Natural killer cell treated with Interleukin-12 subunit alpha and Interleukin-12 subunit beta and Interleukin-15 and Interleukin-18, amount 100 ng/mL, for 72 hours (primary cell): ENCODE measurements at places on chromosomes 13 and 19.
A peak's percentile ranks its signal among the peaks of the same experiment; 100 is the strongest.

DNA sequence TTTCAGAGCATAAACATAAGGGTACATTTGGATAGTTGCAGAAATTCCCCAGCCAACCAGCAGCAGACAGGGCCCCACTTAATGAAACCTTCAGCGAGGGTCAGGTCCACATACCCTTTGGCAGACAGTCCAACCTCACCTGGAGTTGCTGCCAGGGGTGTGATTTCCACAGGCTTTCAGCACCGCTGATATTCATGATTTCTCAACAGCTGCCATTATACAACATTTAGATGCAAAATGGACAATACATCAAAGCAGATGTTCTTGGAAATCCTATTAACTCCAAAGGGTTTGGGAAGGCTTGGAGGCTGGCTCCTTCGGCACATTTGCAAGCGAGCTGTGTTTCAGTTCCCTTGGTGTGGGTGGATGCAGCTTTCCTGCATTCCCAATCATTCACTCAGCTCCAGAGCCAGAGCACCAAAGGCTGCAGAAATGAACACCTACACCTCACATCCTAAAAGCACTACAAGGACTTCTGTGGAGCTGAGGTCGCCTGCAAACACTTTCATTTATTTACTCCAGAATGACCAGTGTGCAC lies 147.2 kb upstream of the VSTM2B start:
- DNase-seq, result no peak

DNA sequence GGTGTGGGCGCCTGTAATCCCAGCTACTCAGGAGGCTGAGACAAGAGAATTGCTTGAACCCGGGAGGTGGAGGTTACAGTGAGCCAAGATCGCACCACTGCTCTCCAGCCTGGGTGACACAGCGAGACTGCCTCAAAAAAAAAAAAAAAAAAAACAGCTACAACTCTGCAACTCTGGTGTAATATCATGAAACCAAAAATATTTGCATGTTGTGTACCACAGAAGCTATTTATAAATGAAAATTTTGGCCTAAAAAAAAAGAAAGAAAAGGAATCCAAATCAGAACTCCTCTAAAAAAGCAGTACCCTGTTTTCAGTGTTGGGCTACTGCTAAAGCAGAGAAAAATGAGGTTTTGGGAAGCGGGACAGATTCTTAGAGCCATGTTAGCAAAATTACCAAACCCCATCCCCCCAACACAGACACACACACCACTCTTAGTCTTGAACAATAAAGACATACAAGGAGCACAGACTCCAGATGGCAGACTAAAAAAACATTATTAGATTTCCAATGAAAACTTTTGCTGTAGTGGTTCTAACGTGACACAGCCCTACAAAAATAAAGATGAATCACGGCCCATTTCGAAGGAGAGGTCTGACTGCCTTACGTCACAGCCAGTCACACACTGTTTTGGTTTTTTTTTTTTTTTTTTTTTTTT lies 51.5 kb downstream of the INSR start:
- DNase-seq, result no peak

DNA sequence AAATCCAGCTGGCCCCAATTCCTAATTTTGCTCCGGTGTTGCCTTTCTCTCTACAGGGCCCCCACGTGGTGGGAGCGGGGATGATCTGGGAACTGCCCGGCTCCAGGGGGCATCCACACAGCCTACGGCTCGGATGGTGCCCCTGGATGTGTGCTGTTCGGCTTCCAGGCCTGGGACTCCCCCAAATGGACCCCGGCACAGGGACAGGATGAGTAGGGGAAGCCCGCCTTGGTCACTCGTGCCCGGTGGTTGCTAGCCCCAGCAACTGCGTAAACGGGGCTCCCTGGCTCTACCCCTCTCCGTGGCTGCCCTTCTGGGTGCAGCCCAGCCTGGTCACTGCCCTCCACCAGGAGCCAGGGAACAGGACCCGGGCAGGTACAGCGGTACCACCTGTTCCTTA lies 111.5 kb downstream of the TEX26 start:
- no peak for DNase-seq

- DNase-seq, result no peak
Observed at GRCh38 chr13:71358218-71358617, 508.8 kb downstream of the DACH1 start.

GRCh38 chr19:39428283-39429112 lies 7.3 kb downstream of the RPS16 start:
- no peak for DNase-seq

GRCh38 chr13:46571909-46572595 lies 19.1 kb downstream of the LRCH1 start:
- DNase-seq, result no peak

- DNase-seq, result peak; percentile 68
Observed at GRCh38 chr19:46351241-46352041, 4.6 kb downstream of the PPP5C start.

GRCh38 chr19:40594657-40595091 lies 6.5 kb upstream of the LTBP4 start:
- no peak for DNase-seq

- DNase-seq, result no peak
Observed at GRCh38 chr19:46386151-46386550, 27.2 kb downstream of the CCDC8 start.

- DNase-seq, result no peak
Observed at GRCh38 chr13:36820222-36820621, 1.2 kb downstream of the RFXAP start.

- DNase-seq, result no peak
Observed at GRCh38 chr13:114090476-114090875, 41.9 kb downstream of the RASA3 start.

- DNase-seq, result no peak
Observed at GRCh38 chr13:67574320-67575233, 344.4 kb upstream of the PCDH9 start.

GRCh38 chr19:43078311-43078710 lies 4.2 kb downstream of the PSG2 start:
- DNase-seq, result no peak

- no peak for DNase-seq
Observed at GRCh38 chr19:13633109-13633508, 126.8 kb upstream of the CACNA1A start.

- no peak for DNase-seq
Observed at GRCh38 chr19:55494172-55494761, 6.0 kb downstream of the SSC5D start.

DNA sequence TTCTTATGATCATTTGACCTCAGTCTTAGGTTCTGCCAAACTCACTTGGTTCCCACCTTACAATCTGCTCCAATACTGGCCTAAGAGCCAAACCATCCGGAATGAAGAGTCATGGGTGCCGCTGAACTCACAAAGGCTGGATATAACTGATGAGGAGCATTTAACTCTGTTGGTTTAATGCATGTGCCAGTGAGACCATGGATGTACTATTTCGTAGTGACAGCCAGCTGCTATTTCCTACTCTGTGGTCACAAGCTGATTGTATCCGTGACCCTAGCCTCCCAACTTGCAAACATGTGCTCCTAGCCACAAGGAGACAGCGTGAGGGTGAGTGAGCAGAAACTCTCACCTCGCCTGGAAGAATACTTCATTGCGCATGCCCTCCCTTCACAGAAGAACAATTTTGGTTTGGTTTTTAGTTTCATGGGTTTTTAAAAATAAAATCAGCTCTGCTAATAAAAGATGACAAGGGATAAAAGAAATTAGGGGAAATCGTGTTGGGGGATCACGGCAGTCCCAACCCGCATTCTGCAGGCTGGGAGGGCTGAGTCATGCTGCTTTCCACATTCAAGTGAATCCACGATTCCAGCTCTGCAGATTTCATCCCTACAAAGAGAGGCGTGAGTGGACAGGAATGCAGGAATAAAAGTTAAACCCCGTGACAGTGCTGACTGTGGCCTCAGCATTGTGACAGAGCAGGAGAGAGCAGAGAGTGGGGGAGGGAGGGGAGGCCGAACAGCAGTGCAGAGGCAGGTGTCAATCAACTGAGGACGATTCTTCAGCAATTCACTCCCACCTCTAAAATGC lies 66.8 kb upstream of the RAP2A start:
- DNase-seq, result no peak

- DNase-seq, result no peak
Observed at GRCh38 chr19:49855676-49856573, 5.0 kb downstream of the PTOV1 start.

DNA sequence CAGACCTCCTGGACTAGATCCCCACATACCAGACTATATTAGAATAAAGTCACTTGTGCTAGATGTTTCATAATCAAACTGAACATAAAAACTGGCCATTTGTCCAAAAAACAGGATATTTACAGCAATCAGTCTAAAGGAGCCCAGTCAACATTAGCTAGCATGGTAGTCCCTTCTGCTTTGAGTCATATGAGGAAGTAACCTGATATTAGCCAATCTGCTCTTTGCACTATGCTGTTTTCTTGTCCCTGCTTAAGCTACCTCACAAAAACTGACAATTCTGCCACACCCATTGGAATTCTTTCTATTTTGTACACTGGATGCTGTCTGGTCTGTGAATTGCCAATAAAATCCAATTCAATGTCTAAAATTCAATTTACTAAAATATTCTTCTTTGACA lies 1824.2 kb downstream of the OLFM4 start:
- DNase-seq, result no peak

GRCh38 chr13:114313061-114313860 lies 1.0 kb upstream of the CHAMP1 start:
- no peak for DNase-seq

DNA sequence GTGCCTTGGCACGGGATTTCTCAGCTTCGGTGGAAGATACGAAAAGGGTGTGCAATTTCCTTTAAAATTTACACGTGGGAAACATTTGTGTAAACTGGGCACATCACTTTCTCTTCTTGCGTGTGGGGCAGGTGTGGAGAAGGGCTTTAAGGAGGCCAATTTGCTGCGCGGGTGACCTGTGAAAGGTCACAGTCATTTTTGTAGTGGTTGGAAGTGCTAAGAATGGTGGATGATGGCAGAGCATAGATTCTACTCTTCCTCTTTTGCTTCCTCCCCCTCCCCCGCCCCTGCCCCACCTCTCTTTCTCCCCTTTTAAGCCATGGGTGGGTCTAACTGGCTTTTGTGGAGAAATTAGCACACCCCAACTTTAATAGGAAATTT lies 7.2 kb downstream of the SLITRK5 start:
- no peak for DNase-seq
